ENCODE measurements at places on chromosomes 16 and 17. TPM values are rescaled to one million over a fixed set of nuclear protein-coding genes. Genes with fewer than 3 reads are reported as not detected.

Gene TBC1D28
- 21.8 TPM for polyA plus RNA-seq

Gene TBC1D3
- polyA plus RNA-seq: not detected

Gene SEC14L1
- polyA plus RNA-seq: 143 TPM

Gene QRICH2
- polyA plus RNA-seq: 43.4 TPM

Gene MEOX1
- polyA plus RNA-seq: 6.1 TPM

Gene RAPGEFL1
- polyA plus RNA-seq: 13.6 TPM

Gene CASKIN1
- polyA plus RNA-seq: 2.1 TPM

Gene HOXB2
- polyA plus RNA-seq: 4.2 TPM

Gene KCTD19
- polyA plus RNA-seq: 144 TPM

Gene IQCK
- 102 TPM for polyA plus RNA-seq

Gene KRT25
- polyA plus RNA-seq: 1.6 TPM

Gene C16orf46
- polyA plus RNA-seq: 7.7 TPM

Gene KRT20
- polyA plus RNA-seq: not detected

- DNase-seq: no peak
- H3K27ac ChIP-seq: no peak overlapping the region
- no peak overlapping the region for H3K4me3 ChIP-seq
- H3K36me3 ChIP-seq: no peaks in the 10 kb centered on the region
- H3K27me3 ChIP-seq: no peaks in the 10 kb centered on the region
Observed at GRCh38 chr17:38725066-38725465, 5.1 kb upstream of the CISD3 start.

DNA sequence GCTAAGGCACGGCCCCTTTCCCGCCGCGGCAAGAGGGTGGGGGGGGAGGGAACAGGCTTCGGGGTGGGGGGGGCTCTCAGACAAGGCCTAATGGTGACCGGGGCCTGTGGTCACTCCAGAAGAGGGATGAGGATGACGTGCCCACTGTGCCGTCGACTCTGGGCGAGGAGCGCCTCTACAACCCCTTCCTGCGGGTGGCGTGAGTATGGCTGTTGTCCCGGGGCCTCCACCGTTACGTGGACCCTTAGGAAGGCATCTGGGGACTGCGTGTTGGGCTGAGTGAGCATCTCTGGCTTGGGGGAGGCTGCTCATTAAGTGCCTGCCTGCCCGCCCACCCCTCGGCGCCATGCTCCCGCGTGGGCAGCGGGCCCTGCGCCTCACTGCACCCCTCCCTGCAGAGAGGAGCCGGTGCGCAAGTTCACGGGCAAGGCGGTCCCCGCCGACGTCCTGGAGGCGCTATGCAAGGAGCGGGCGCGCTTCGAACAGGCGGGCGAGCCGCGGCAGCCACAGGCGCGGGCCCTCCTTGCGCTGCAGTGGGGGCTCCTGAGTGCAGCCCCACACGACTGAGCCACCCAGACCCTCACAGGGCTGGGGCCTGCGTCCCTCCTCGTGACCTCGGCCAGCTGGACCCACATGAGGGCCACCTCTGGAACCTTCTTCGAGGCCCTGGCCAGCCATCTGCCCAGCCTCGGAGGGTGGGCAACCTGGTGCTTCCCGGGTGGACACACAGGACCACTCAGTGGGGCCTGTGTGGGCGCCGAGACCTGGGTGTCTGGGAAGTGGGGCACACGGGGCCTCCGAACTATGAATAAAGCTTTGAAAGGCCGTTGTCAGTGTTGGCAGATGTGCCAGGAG lies 2.2 kb downstream of the HAGHL start:
- no peaks in the 10 kb centered on the region for H3K27me3 ChIP-seq
- no peak overlapping the region for H3K4me3 ChIP-seq
- H3K4me1 ChIP-seq: peaks cover 16% of the 10 kb centered on the region
- no peak overlapping the region for H3K27ac ChIP-seq

GRCh38 chr16:69311533-69312387 lies 610 bp downstream of the VPS4A start:
- H3K4me1 ChIP-seq: peaks cover 9% of the 10 kb centered on the region
- no peaks in the 10 kb centered on the region for H3K36me3 ChIP-seq
- DNase-seq: peak; percentile 51

DNA sequence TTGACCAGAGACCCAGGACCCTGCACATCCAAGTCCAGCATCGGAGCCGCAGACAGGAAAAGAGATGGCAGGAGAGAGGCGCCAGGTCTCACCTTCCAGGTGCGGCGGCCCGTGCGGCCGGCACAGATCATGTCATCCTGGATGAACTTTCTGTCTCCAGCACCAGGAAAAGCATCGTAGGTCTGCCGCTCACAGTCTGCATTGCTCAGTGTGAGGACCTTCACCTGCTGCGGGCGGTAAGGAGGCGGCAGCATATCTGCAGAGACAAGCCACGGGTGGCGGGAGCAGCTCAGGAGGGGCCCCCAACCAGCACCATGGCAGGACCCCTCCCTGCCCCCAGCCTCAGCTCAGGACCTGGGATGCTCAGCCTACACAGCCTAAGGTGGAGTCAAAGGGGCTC lies 17.9 kb downstream of the TPSD1 start:
- H3K4me3 ChIP-seq: no peak overlapping the region
- no peak overlapping the region for H3K27ac ChIP-seq
- DNase-seq: no peak
- H3K36me3 ChIP-seq: no peaks in the 10 kb centered on the region
- H3K27me3 ChIP-seq: no peaks in the 10 kb centered on the region

DNA sequence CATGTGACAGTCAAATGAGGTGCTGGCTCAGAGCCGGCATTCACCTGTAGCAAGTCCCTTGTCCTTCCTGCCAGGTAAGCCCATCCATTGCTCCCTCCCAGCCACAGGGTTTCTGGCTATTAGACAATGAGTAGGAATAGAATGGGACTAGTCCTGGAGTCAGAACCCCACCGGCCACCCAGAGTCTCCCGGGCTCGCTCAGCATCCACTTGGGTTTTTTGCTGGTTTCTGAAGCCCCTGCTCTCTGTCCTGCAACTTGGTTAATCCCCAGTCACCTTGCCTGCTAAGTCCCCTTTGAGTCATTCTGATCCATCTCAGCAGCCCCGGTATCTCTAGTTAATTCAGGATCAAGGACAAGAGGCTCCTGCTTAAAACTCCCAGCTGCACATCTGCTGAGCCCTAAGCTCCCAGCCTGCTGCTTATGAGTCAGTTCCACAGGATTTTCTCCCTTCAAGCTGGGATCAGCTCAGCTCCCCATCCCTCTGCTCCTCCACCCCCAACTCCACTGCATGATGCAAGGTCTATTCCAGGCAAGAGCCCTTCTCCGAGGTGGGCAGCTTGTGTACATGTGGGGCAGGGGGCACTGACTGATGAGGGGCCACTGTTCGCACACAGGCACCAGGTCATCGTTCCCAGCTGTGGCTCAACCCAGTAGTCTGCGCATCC lies 19.9 kb upstream of the MRPS23 start:
- H3K4me1 ChIP-seq: peaks cover 25% of the 10 kb centered on the region
- DNase-seq: no peak
- H3K27ac ChIP-seq: no peak overlapping the region
- no peak overlapping the region for H3K4me3 ChIP-seq

DNA sequence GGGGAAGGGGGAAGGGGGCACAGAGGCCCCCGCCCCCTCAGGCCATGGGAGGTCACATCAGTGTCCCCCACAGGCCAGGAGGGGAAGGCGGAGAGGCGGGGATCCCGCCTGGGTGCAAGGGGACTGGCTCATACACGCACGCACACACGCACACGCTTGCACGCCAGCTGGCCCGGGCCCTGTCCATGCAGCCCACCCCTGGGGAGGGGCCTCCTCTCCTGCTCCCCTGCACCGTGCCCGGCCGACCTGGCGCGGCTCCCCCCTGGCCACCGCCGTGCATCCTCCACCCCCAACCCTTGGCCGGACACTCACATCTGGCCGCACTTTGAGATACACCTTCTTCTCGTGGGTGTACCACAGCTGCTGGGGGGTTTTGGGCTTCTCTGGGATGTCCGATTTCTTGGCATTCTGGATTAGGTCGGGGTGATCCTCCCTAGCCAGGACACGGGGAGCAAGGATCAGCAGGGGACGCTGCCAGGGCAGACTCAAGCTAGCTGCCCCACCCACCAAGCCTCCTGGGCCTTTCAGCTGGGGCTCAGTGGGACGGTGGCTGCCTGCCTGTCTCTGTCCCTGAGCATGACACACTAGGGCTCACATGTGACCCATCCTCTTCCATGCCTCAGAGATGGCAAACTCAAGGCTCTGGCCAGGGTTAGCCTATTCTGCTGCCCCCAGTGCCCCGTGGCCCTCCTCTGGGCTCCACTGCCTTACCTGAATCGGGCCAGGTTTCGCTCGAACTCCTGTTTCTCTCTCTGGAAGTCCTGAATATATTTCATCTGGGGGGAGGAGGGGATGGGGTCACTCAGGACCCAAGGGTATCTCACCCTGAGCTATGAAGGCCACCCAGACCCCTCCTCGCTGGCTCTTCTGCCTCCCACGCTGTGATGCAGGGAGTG lies 6.7 kb downstream of the UBTF start:
- H3K4me3 ChIP-seq: no peak overlapping the region
- no peak overlapping the region for H3K27ac ChIP-seq
- no peaks in the 10 kb centered on the region for H3K27me3 ChIP-seq
- peaks cover 30% of the 10 kb centered on the region for H3K4me1 ChIP-seq
- H3K36me3 ChIP-seq: peaks cover 5% of the 10 kb centered on the region

DNA sequence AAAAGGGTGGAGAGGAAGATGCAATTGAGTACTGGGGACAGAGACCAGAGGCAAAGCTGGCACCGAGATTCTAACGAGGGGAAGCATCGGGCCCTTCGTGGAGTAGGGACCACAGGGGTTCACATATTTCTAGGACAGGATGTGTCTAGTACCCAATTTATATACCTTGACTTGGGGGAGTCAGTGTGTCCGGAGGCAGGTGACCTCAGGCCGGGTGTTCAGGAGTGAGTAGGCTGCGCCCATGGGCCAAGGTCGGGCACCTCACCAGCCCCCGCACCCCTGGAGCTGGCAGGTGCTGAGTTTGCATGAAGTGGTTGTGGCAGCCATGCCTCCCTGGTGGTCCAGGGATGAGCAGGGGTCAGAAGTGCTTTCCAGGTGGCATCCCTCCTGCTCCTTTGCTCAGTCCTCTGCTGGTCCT lies 8.6 kb upstream of the NXPH3 start:
- H3K4me1 ChIP-seq: peaks cover 35% of the 10 kb centered on the region
- no peak for DNase-seq
- H3K4me3 ChIP-seq: no peak overlapping the region
- no peaks in the 10 kb centered on the region for H3K27me3 ChIP-seq
- peak overlapping the region; percentile 70 for H3K27ac ChIP-seq

DNA sequence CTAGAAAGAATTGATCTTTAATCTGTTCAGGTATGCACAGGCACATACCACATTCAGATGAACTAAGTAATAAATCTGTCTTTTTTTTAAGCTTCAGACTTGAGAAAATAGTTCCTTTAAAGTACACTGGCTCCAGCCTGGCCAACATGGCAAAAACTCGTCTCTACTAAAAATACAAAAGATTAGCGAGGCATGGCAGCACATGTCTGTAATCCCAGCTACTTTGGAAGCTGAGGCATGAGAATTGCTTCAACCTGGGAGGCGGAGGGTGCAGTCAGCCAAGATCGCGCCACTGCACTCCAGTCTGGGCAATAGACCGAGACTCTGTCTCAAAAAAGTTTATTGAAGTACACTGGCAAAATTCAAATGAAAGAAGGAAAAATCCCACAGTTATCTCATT lies 111.0 kb upstream of the NETO2 start:
- H3K4me1 ChIP-seq: no peaks in the 10 kb centered on the region
- no peaks in the 10 kb centered on the region for H3K36me3 ChIP-seq
- no peak overlapping the region for H3K27ac ChIP-seq

DNA sequence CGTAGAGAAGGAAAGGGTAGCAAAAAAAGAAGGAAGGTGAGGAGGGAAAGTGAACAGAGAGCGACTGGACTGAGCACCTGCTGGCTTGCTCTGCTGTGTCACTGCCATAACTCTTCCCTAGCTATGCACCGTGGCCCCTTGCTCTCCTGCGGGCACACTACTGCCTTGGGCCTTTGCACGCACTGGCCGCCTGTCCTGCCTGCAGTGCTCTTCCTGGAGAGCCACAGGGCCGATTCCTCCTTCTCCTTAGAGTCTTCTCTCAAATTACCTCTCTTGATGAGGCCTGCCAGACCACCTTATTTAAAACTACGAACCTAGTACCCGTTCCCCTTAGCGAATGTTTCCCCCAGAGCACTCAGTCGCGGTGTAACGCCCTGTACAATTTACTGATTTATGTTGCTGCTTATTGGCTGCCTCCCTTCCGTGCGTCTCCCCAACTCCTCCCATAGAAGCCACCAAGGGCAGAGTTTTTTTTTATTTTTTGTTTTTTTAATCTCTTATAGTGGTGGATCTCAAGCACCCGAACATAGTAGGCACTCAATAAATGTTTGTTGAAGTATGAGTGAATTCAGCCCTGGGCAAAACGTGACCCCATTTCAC lies 70.3 kb downstream of the RAI1 start:
- peaks cover 16% of the 10 kb centered on the region for H3K4me1 ChIP-seq
- H3K36me3 ChIP-seq: no peaks in the 10 kb centered on the region
- peak overlapping the region; percentile 56 for H3K4me3 ChIP-seq
- H3K27ac ChIP-seq: peak overlapping the region; percentile 36

- no peak overlapping the region for H3K4me3 ChIP-seq
- peaks cover 40% of the 10 kb centered on the region for H3K4me1 ChIP-seq
- no peaks in the 10 kb centered on the region for H3K27me3 ChIP-seq
- H3K36me3 ChIP-seq: no peaks in the 10 kb centered on the region
- no peak for DNase-seq
- H3K27ac ChIP-seq: no peak overlapping the region
Observed at GRCh38 chr16:88770461-88771293, 14.3 kb downstream of the PIEZO1 start.

DNA sequence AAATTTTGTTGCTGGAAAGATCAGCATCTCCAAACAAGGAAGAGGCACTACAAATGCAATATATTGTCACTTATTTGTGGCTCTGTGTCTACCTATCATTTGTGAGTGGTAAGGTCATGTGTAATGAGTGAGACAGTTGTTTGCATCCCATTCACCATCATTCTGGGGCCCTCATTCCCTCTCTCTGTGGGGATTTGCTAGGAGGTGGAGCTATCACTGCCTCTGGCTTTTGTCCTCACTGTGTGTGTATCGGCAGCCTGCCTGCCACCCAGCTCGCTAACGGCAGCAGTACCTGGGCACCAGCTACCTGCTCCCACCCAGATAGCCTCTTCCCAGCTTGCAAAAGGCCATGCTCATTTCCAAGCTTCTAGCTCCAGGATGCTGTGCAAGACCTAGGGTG lies 379.2 kb upstream of the ZFHX3 start:
- H3K4me1 ChIP-seq: no peaks in the 10 kb centered on the region
- H3K27ac ChIP-seq: no peak overlapping the region
- H3K4me3 ChIP-seq: no peak overlapping the region
- no peak for DNase-seq
- H3K36me3 ChIP-seq: no peaks in the 10 kb centered on the region
- no peaks in the 10 kb centered on the region for H3K27me3 ChIP-seq

DNA sequence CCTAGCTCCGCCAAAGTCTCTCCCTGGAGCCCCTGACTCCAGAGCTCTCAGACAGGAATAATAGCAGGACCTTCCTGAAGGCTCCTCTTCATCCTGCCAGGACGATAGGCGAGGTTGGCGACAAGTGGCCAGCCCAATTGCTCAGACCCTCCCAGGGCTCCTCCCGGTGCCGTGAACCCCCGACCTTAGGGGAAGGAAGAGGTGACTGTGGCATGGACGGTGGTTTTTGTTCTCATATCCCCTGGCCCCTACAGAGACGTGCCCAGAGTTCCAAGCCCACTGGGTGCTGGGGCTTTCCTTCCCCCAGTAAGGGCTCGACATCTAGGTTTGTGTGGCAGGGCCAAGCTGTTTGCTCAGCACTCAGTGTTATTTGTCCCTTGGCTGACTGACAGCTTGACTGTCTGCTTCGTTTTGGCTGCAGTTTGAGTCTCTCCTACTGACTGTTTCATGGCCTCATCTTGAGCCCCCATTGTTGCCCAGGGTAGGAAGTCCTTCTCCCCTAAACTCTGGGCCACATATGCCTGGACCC lies 4.6 kb upstream of the ADCY7 start:
- no peaks in the 10 kb centered on the region for H3K27me3 ChIP-seq
- no peak overlapping the region for H3K27ac ChIP-seq
- H3K36me3 ChIP-seq: no peaks in the 10 kb centered on the region
- no peak for DNase-seq
- no peak overlapping the region for H3K4me3 ChIP-seq
